ENCODE measurements at places on chromosomes 2 and 18.

GRCh38 chr18:26181343-26181826 is 44.9 kb upstream of the TAF4B start:
- no peak for DNase-seq

DNA sequence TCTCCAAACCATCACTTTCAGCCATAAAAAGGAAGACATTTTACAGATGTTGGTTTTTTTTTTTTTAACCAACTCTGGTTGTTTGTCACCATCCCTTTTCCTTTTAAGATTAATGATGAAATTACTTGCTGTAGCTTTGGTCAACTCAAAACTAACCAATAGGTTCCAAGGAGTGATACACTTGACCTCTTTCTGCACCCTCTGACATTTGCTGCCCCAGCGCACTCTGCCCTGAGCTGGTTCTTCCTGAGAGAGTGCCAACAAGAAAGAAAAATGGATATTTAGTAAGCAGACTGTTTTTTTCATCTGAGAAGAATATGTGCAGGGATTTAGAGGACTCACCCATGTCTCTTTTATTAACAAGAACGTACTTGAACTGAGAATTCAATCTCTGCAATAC is 520.0 kb downstream of the TXNL1 start:
- DNase-seq: no peak

DNA sequence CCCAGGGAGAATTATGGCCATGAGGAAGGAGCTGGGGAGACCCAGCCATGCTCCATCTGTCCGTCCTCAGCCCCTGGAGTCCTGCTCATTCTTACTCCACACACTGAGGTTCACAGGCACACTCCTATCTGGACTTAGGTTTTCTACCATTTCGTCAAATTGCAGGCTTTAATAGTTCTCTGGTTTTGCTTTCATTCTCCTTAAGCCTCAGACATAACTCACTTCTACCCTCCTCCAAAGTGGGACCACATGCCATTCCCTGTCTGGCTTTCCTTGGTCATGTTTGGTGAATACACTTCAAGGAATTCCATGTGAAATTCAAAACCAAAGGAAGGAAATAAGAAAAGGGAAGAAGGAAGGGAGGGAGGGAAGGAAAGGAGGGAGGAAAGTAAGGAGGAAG is 115.7 kb downstream of the CMPK2 start:
- DNase-seq: no peak

- DNase-seq: no peak
Observed at GRCh38 chr2:43343573-43344304, 117.3 kb upstream of the ZFP36L2 start.

DNA sequence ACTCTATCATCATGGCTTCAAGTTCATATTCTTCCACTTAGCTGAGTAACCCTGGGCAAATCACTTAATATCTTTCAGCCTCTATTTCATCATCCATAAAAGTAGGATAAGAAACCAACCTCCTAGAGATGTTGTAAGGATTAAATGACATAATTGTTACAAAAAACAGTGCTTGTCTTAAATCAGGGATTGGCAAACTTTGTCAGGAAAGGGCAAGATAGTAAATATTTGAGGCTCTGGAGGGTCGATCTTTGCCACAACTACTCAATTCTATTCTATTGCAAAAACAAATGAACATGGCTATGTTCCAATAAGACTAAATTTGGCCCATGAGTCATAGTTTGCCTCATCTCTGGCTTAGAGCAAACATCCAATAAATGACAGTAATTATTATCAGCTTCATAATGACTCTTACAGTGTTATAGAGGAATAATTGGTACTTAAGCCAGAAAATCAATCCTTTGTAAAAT is 184.7 kb downstream of the SATB2 start:
- DNase-seq: no peak

GRCh38 chr2:155513248-155513647 is 814.8 kb downstream of the KCNJ3 start:
- no peak for DNase-seq

- no peak for DNase-seq
Observed at GRCh38 chr2:112869258-112869842, 32.8 kb upstream of the IL1B start.

GRCh38 chr18:36697905-36698304 is 130.9 kb downstream of the TPGS2 start:
- no peak for DNase-seq

DNA sequence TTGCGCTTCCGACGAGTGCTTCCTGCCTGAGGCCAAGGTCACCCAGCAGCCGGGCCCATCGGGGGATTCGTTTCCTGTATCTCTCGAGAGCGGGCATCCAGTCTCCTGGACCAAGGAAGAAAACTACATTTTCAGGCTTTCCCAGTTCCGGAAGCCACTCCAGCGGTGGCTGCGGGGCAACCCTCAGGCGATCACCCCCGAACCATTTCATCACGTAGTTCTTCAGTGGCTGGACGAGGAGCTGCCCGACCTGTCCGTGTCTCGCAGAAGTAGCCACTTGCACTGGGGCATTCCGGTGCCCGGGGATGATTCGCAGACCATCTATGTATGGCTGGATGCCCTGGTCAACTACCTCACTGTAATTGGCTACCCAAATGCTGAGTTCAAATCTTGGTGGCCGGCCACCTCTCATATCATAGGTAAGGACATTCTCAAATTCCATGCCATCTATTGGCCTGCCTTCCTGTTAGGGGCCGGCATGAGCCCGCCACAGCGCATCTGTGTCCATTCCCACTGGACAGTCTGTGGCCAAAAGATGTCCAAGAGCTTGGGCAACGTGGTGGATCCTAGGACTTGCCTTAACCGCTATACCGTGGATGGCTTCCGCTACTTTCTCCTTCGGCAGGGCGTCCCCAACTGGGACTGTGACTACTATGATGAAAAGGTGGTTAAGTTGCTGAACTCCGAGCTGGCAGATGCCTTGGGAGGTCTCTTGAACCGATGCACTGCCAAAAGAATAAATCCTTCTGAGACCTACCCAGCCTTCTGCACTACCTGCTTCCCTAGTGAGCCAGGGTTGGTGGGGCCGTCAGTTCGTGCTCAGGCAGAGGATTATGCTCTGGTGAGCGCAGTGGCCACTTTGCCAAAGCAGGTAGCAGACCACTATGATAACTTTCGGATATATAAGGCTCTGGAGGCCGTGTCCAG is 1.0 kb downstream of the MARS2 start:
- DNase-seq: no peak

DNA sequence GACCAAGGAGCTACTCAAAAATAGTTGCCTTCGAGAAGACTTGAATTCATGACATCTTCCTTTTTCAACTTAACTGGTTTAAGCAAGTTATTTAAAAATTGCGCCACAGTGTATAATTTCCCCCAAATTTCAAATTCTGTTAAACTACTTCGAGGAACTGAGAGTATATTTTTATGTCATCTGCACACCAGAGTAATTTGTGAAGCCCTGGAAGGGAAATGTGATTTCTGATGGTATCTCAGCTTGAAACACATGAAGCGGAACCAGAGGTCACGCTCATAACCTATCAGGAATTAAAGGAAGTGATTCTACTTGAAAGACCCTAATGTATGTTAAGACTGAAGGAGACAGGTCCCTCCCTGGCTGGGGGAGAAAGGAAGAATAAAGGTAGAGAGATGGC is 33.9 kb upstream of the DARS1 start:
- no peak for DNase-seq

- no peak for DNase-seq
Observed at GRCh38 chr2:115491186-115491793, 1048.8 kb downstream of the DPP10 start.

DNA sequence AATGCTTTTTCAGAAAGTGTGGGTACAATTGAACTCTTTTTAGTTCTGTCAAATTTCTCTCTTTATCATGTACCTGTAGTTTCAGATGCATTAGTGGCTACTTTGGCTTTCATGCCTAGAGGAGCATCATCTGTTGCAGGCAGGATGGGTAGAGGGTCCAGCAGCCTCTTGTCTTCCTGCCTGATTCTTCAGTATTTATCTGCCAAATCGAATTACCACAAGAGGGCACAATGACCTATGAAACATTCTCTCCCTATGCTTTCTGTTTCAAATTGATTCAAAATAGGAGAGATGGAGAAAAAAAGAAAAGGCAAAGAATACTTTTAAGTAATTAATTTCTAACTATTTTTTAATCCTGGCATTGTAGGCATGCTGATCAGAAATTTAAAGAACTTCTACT is 477.2 kb downstream of the TRIB2 start:
- no peak for DNase-seq

DNA sequence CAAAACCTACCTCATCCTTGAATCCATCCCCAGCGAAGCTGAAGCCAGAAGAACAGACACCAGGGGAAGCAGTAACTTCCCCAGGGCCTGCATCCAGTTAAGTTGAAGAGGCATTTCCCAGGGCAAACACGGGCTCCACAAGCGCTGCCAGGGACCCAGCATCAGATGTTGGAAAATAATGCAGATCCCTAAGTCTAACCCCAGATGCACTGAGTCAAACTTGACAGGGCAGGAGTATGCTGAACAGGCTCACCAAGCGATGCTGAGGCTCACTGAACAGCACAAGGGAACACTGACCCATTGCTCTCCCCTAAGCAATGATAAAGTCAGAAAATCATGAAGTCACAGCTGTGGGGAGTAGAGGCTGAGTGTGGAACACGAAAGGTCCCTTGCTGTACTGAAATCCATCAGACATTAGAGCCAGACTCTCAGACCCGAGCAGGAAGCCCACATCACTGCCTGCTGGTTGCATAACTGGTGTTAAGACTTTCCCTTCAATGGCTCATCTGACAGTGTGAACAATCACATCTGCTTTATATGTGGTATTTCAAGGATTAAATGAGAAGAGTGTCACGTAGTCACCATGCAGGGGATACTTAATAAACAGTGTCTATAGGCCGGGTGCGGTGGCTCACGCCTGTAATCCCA is 36.2 kb downstream of the TNS1 start:
- no peak for DNase-seq

GRCh38 chr2:195820373-195820772 is 163.3 kb downstream of the SLC39A10 start:
- no peak for DNase-seq

DNA sequence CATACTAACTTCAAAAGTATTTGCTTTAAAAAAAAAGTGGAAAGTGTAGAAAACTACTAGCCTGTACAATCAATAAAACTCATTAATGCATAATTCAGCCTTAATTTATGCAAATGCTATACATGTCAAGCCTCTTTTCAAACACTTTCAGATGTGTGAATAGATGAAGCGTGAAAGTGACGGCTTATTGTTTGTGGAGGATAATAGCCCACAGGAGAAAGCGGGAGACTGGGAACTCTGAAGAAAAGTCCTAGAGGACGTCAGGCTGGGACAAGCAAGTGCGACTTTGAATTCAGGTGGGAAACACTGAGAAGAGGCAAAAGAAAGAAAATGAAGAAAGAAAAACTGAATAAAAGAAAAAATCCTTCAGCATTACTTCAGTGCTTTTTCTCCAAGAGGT is 108.5 kb downstream of the STK39 start:
- DNase-seq: no peak

DNA sequence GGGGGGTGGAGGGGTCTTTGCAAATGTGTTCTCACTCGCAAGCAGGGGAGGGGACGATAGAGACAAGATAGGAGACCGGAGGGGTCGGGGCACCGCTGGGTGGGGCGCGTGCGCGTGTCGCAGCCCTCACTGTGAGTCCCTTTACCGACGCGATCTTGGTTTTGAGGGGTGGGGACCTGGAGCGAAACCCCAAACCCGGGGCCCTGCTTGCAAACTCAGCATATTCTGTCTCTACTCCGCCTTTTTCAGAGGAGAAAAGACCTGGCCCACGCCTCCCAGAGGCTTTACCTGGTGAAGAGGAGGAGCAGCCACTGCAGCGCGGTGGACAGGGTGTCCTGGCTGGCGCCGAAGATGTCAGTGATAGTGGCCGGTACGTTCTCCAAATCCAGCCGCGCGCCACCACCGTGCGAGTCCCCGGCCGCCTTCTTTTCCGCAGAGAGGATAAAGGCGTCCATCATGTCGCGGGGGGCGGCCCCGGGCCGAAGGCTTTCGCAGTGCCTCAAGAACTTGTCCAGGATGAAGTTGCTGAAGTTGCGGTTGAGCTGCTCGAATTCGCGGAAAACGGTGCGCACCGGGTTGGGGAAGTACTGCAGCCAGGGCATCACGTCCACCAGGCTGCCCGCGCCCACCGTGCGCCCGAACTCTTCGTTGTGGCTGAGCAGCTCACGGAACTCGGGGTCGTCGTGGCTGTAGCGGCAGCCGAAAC is 1.7 kb downstream of the CYP1B1 start:
- DNase-seq: no peak

GRCh38 chr2:43233218-43234212 is 7.1 kb upstream of the ZFP36L2 start:
- no peak for DNase-seq

- DNase-seq: no peak
Observed at GRCh38 chr2:146561996-146562395, 1282.8 kb upstream of the ACVR2A start.

GRCh38 chr2:71896385-71897136 is 251.1 kb downstream of the CYP26B1 start:
- DNase-seq: no peak

- no peak for DNase-seq
Observed at GRCh38 chr18:48328473-48329210, 80.5 kb downstream of the ZBTB7C start.

- no peak for DNase-seq
Observed at GRCh38 chr2:62789518-62789917, 84.0 kb downstream of the EHBP1 start.

- no peak for DNase-seq
Observed at GRCh38 chr2:47064106-47064505, 91.0 kb downstream of the STPG4 start.

DNA sequence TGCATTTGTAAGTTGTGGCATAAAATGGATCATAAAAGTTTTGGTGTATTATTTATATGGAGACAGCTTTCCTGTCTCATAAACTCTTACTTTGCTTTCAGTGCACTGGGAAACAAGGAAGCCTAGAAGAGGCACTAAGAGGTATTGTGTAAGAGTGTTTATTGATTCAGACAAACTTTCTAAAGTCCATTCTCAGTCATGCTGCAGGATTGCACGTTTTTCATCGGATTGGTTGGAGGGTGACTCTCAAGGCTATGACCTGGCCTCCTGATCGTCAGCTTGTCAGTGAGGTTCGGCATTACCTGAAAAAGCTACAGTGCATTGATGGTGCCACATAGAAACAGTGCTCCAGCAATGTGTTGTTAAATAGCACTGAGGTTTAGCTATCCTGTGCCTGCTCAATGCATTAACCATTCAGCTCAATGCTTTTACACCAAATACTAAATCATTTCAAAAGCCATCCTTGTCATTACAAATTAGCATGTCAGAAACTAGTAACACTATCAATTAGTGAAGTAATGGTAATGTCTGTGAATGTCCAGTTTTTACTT is 545.5 kb downstream of the CBLN2 start:
- no peak for DNase-seq
